M059J (cell line): ENCODE measurements at places on chromosomes 6 and 20. TPM values are rescaled to one million over a fixed set of nuclear protein-coding genes. Genes with fewer than 3 reads are reported as not detected.

The MRS2 gene
- 44.8 and 57.8 TPM in 2 replicates for total RNA-seq

The SOX4 gene
- 19.3 and 26.3 TPM in 2 replicates for total RNA-seq

The REM1 gene
- total RNA-seq = not detected in 2 replicates

The HCRTR2 gene
- total RNA-seq = 0.15 TPM in 1 of 2 replicates, not detected in the other

GRCh38 chr20:4670469-4670868 lies 51.2 kb upstream of the PRND start:
- DNase-seq = no peak

GRCh38 chr20:57480444-57481160 lies 44.3 kb downstream of the CTCFL start:
- DNase-seq = no peak

- no peak for DNase-seq
Observed at GRCh38 chr6:131281471-131282270, 146.4 kb downstream of the AKAP7 start.

- DNase-seq = no peak
Observed at GRCh38 chr6:69790629-69791028, 6.2 kb downstream of the LMBRD1 start.

DNA sequence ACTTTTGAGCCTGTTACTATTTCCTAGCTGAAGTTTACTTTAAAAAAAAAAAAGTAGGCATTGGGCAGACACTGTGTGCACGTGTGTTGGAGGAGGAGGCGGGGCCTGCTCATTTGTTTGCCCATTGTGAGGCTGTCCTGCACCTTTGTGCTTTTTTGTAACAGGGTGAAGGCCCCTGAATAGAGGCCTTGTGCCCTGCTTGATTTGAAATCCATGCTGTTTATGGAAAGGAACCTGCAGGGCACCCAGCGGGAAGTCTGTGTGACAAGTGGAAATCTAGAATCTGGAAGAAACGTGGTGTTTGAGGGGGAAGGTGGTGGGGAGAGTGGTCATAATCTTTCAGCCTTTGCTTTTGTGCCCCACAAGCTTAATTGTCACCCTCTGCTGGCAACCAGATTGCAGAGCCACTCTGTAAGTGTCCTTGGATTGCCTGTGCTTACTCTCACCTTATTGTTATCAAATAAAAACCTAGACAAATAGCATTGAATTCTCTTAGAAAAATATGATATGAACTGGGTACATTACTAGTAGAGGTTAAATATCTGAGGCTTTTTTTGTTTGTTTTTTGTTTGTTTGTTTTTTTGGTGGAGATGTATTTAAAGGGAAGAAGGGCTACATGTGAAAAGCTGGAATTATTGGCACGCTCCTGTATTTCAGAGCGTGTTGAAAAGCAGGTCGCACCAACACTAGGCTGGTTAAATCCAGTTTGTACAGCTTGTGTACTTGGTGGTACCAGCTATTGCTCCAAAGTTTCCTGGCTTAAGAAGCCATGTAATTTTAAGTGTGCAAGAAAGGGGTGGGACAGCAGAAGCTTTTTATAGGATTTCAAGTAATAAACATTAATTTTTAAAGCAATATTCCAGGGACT lies 156.3 kb downstream of the ARID1B start:
- DNase-seq = no peak

DNA sequence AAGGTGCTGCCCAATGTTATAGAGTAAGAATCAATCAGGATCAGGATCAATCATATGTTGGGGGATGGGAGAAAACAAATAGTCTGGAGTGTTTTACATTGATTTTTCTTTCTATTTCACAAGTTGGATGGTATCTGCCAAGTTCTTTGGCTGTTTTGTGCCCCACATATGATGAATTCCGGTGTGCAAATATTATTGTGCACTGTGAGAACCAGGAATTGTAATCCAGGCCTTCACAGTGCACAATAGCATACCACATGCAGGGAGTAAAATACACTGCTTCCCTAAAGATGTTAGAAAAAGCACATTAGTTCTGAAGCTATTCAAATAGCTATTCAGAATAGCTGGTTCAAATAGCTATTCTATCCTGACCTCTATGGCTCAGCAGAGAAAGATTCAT lies 133.7 kb downstream of the LCA5 start:
- no peak for DNase-seq

- no peak for DNase-seq
Observed at GRCh38 chr6:100459592-100460184, 5.0 kb downstream of the SIM1 start.

- DNase-seq = no peak
Observed at GRCh38 chr20:16974080-16974854, 226.1 kb downstream of the OTOR start.

DNA sequence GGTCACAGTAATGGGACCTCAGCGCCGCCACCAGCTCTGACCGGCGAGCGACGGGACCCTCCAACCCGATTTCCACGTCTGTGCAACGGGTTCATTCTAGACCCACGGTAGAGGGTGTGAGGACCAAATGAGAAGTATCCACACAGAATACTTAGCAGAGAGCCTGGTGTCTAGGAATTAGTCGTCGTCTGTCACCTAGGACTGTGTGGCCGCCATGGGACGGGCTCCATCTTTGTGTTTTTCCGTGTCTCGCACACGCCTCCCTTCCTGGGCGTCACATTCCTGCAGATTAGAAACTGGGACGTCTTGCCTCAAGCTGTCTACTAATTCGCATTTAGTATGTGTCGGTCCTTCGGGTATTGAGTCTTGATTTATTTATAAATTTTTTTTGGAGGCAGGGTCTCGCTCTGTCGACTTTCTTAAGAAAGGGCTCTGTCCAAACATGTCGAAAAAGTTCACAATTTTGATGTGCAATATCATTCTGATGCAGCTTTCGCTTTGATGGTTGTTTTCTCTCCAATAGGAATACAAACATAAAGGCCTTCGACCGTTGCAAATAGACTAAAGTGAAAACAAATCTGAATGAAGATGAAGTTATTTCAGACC lies 563 bp downstream of the MGME1 start:
- DNase-seq = peak; percentile 74

DNA sequence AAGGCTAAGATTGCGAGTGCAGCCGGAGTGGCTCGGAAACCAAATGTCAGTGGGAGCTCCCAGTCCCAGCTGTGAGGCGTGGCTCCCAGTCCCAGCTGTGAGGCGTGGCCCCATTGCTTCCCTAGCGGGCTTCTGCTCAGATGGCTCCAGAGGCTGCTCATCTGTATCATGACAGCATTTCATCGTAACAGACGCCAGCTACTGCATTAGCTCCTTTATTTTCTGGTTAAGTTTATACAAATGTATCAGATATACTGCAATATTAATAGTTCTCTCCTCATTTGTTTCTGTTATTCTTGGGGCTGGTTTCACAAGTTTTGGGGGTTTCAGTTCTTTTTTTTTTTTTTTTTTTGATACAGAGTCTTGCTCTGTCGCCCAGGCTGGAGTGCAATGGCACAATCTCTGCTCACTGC lies 34.7 kb upstream of the TBXT start:
- DNase-seq = no peak

DNA sequence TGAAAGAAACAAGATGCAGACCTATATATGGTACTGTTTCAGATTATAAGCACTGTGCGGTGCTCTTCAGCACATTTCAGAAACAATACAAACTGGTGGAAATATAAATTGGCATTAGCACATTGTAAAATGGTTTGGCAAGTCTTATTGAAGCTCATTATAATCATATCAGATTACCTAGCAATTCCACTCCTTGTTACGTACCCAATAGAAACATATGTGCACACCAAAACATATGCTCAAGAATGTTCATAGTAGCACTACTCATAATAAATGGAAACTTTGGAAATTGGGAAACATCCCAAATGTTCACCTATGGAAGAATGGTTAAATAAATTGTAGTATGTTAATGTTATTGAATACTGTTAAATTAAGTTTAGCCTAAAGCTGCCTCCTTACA lies 54.9 kb upstream of the PLEKHG1 start:
- no peak for DNase-seq

GRCh38 chr6:148513145-148514071 lies 170.8 kb downstream of the SASH1 start:
- DNase-seq = no peak

DNA sequence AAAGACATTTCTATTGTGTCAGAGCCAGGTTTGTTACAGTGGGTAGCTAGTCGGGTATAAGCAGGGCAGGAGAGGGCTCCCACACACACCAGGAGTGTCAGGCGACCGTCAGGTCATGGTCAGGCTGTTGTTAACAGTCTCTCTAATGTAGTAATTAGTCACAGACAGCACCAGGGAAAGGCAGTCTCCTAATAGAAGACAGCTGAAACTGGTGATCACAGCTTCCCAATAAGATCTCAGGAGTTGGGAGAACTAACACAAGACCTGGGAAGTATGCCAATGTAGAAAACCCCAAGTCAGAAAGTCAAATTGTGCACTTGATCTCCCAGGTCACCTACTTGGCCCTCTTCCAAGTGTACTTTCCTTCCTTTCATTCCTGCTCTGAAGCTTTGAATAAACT lies 53.0 kb upstream of the GPR6 start:
- peak; percentile 33 for DNase-seq

DNA sequence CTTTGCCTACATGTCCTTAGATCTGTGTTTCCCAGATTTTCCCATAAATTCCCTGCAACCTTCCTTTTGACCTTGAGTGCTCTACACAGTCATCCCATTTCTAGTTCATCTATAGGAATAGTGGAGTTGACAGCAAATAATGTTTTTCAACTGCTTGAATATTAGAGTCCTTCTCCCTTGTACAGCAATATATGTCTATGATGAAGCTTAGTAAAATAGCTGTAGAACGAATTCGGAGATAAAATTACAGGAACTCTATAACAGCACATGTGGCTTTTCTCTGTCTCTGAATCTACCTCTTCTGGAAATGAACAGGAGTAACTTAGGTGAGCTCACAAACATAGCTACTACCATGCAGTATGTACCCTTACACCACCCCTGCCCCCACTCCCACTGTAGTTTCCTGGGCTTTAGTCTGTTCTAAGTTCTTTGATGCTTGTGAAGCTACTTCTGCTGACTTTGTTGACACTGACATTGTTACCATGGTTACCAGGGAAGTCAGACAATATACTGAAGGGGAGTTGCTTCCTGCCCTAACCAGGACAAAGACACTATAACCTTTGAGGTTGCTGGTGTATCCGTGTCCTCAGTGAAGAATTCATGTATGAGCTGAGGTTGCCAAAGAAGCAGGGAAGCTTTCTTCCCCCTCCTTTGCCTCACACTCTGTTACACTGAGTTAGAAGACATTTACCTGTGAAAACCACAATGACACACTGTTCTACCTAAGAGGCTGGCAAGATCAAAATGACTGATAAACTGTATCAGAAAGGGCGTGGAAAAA lies 35.8 kb upstream of the SHLD1 start:
- peak; percentile 80 for DNase-seq

GRCh38 chr20:46113113-46113470 lies 5.0 kb upstream of the CD40 start:
- no peak for DNase-seq

DNA sequence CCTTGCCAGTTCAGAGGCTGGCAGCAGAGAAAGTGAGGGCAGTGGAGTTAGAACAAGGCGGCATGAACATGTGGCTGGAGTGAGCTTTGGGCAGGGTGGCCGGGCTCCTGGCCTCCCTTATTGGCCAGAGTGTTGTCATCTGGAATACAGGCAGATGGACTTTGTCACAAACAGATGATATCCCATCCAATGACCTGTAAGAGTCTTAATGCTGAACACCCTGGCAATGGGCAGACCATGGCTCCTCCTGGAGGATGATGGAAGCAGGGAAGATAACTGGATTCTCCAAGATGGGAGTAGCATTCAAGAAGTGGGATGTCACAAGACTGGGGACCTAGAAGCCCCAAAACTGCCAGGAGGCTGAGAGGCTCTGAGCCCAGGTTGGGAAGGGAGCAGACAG lies 242.1 kb downstream of the MAFB start:
- DNase-seq = no peak

- no peak for DNase-seq
Observed at GRCh38 chr6:101668496-101669030, 275.1 kb downstream of the GRIK2 start.

DNA sequence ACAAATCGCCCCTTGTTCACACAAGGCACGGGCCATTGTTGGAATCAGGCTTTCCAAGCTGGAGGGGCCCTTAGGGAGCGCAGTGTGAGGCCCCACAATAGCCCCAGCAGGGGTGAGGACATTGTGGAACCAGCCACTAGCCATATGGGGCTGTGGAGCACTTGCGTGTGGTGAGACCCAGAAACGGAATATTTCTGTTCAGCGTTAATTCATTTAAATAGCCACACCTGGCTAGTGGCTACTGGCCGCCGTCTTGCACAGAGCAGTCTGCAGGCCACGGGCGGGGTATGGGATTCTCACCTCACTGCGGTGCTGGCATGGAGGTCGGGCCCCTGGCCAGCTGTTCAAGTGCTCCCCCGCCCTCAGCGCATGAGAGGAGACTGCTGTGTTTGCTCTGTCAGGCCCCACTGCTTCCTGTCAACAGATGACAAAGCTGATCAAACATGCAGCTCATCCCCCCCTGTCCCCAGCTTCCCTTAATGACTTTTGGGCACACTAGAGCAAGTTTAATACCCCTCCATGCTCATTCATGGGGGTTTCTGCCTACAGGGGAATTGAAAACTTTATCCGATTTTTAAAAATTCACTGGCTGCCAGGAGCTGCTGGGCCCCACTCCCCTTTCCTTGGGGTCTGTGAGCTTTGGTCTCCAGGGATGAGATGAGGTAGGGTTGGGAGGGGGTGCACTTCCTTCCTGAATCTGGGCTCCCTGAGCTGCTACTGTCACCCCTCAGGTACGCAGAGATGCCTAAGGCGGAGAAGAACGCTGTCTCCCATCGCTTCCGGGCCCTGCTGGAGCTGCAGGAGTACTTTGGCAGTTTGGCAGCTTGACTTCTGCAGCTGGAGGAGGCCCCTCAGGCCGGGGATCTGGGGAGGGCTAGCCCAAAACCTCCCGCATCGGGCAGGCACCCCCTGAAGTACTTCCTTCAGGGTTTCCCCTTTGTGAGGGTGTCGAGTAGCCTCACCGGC lies 13.6 kb downstream of the ITPA start:
- DNase-seq = no peak

DNA sequence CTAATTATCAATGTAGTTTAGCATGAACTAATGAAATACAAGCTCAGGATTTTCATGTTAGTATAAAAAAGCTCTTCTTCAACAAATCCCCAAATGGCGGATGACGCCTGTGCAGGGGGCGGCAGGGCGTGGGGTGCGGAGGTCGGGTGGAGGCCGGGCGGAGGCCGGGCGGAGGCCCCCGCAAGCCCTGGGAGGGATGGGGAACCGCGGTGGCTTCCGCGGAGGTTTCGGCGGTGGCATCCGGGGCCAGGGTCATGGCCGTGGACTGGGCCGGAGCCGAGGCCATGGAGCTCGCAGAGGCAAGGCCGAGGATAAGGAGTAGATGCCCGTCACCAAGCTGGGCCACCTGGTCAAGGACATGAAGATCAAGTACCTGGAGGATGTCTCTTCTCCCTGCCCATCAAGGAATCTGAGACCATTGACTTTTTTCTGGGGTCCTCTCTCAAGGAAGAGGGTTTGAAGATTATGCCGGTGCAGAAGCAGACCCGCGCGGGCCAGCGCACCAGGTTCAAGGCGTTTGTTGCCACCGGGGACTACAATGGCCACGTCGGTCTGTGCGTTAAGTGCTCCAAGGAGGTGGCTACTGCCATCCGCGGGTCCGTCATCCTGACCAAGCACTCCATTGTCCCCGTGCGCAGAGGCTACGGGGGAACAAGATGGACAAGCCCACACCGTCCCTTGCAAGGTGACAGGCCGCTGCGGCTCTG lies 10.4 kb upstream of the EIF2S2 start:
- no peak for DNase-seq
